Adipocyte (in vitro differentiated cells): ENCODE measurements at places on chromosomes 6 and 20.

DNA sequence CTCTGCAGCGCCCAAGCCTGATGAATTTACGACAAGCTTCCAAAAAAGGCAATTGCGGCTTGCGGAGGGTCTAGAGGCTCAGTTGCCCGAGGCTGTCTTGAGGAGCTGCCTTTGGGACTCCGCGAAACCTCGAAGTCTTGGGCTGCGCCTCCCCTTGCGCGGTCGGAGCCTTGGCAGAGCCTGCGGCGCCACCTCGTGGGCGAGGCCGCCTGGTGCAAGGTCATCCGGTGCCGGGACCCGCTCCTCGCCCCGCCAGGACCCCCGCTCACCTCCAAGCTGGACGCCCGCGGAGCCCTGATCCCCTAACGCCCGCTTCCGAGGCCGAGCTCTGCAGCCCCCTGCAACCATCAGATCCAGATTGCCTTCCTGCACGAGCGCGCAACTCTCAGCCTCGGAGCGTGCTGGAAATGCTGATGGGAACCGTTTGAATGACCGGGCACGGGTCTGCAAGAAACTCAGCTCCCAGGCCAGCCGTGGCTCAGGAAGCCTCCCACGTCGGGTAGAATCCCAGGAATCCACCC is 14.9 kb upstream of the FAM210B start:
- DNase-seq = peak; percentile 80

GRCh38 chr20:62739581-62740285 is 31.1 kb downstream of the NTSR1 start:
- DNase-seq = no peak

DNA sequence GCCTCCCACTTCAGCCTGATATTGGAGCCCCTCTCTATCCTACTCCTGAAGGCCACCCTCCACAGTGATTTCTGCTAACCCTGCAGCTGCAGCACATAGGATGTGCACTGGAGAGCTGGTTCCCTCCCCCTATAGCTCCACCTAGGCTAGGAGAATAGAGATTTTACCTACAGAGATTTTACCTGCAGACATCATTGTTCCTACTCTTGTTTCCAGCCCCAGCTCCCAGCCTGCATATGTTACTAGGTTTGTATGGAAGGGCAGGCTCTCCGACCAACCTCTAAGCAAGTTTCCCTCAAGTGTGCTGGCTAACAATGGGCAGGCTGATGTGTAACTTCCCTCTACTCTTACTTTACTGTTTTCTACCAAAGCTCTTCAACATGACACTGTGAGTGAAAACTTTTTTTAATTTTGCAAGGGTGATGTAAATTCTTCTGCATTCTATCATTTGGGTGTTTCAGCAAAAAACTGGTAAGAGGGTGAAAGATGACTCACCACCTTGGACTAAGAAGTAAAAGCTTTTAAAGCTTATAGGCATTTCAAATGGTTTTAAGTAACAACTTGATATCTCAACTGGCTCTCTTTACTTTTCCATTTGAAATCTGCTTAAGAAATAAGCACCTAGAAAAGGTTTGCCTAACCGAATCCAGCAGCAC is 106.8 kb downstream of the CDK19 start:
- DNase-seq = peak; percentile 51

DNA sequence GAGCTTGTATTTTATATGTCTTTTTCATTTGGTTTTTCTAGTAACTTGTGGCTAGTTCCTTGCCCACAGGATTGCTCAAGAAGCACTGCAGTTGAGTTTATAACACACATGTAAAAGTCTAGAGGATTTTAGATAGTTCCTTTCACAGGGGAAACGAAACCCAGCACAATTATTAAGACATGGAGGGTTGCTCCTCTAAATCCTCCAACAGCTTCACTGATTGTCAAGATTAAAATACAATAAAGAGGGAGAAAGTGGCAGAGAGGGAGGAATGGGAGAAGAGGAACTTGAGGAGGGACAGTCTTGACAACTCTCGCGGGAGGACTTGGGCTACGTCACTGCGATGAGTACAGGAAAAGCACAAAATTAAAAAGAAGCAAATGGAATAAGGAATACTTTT is 9.7 kb upstream of the TBC1D7 start:
- DNase-seq = no peak

- DNase-seq = no peak
Measured at GRCh38 chr6:121302882-121303281, 31.4 kb downstream of the TBC1D32 start.

- DNase-seq = peak; percentile 7
Measured at GRCh38 chr20:10385850-10386544, 48.0 kb downstream of the MKKS start.

GRCh38 chr6:8958894-8959511 is 523.7 kb upstream of the SLC35B3 start:
- DNase-seq = peak; percentile 53
